ENCODE measurements at places on chromosomes 13 and 19. TPM values are rescaled to one million over a fixed set of nuclear protein-coding genes. Genes with fewer than 3 reads are reported as not detected.

PRRG2 gene
- total RNA-seq, result not detected

CEACAM8 gene
- total RNA-seq, result not detected

ZNF229 gene
- total RNA-seq, result 7.4 TPM

RNF225 gene
- total RNA-seq, result not detected

DPRX gene
- not detected for total RNA-seq
